ENCODE measurements at places on chromosomes 2 and 18. TPM values are rescaled to one million over a fixed set of nuclear protein-coding genes. Genes with fewer than 3 reads are reported as not detected.

The HRH4 gene
- 0.14 TPM for total RNA-seq

The ASB1 gene
- 20.6 TPM for total RNA-seq

The PFN4 gene
- total RNA-seq = 2.2 TPM

The SLC9A2 gene
- total RNA-seq = 2.9 TPM

The SLC14A1 gene
- 0.85 TPM for total RNA-seq

The KIF1A gene
- 14.8 TPM for total RNA-seq

The ZNF142 gene
- total RNA-seq = 12.5 TPM

The HJURP gene
- 2.1 TPM for total RNA-seq

The WDR54 gene
- total RNA-seq = 47.0 TPM

The DOK6 gene
- 7.6 TPM for total RNA-seq

The CTAGE1 gene
- not detected for total RNA-seq

DNA sequence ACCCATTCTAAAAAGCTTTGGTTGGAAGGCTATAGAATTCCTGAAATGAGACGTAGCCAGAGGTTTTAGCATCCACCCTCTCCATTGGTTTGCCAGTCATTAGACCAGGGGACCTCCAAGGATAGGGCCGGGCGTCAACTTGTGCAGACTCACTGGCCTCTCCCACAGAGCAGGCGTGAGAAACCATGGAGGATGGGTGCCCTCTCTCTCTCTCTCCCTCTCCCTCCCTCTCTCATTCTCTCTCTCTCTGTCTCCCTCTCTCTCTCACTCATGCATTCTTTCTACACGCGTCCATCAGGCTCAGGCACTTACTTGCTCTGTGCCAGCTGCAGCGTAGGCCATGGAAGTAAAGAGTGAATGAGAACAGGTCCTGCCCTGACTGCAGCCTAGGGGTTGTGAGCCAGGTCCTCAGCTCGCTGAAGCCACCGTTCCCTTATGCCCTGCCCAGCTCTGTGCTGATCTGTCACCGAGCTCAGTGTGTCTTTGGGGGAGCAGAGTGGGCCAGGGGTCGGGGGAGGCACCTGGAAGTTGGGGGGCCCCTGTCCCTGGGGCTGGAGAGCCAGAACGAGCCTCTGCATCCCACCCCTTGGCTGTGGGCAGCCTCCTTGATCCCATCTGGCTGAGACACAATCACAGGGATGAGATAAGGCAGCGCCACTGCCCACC lies 304.4 kb upstream of the HS6ST1 start:
- ATAC-seq = no peak

GRCh38 chr2:49796266-49796665 lies 642.0 kb upstream of the FSHR start:
- no peak for ATAC-seq

DNA sequence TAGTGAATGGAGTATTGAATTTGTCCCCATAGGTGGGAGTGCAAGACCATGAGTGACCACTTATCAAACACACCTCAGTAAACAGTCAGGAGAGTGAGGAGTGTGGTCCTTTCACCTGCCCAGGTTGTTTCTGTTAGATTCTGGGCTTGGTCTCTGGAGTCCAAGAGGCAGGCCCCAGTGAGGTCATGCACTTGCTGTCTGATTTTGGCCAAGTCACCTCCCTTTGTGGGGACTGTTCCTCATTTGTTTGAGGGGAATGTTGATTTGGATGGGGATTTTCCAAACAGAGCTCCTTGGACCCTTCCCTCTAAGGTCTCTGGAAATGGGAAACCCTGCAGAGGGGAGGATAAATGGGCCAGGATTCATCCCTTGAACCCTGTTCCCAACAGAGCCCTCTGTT lies 7.3 kb downstream of the IL1RN start:
- no peak for ATAC-seq

DNA sequence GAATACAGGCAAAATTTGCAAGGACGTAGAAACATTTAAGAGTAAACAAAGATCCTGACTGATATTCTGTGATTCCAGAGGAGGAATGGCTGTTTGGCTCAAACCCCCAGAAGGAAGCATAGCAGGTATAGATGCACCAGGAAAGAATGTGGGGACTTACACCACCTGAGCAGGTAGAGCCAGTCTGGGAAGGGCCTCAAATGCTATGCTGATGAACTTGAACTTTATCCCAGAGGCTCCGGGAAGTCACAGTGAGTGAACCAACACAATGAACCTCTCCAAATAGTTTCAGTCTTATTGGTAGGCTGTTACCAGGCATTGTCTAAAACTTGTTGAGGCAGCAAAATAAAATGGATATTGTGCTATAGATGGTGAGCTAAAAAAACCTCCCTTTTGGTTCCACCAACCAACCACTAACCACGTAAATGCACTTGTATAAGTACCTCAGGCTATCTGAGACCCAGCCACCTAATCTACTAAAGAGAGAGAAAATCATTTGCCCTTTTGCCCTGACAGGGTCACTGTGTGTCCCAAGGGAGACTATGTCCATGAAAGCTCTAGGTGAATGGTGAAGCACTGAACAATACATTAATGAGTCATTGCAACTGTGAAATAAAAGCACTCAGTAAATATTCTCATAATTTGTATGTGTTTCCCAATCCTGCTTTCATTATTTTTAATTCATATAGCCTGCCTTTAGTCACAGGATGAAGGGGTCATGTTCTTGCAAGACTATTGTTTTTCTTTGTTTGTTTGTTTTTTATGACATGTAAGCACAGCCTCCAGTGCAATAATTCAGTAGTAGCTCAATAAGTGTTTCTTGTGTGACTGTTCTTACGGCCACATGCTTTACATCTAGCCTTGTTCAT lies 911.6 kb downstream of the EPHA4 start:
- ATAC-seq = no peak

DNA sequence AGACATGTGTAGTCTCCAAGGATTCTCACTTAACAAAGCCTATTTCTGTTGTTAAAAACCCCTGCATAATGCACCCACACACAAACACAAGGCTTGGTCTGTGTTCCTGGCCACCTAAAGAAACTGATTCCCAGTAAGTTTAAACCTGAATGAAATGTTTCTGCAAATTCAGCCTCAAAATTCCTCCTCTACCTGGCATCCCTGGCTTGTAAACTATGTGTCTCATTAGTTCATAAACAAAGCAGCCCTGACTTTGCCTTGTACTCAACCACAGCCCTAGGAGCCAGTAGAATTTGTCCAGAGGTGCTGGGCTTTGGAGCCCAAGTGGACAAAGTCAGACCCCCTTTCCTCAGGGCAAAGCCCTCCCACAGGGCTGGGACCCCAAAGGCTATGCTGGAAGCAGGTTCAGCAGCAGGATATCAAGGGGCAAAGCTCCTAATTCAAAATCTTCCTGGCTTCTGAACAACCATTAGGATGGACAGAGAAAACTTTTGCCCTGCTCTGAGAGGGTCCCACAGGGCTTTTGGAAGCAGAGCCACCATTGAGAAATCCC lies 2.6 kb upstream of the HOXD13 start:
- no peak for ATAC-seq

GRCh38 chr18:58842978-58843687 lies 21.5 kb upstream of the ZNF532 start:
- no peak for ATAC-seq

DNA sequence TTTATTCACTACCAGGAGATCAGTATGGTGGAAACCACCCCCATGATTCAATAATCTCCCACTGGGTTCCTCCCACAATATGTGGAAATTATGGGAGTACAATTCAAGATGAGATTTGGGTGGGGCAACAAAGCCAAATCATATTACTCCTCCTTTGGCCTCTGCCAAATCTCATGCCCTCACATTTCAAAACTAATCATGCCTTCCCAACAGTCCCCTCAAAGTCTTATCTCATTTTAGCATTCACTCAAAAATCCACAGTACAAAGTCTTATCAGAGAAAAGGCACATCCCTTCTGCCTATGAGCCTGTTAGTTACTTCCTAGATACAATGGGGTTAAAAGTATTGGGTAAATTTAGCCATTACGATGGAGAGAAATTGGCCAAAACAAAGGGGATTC lies 989.5 kb upstream of the CNTNAP5 start:
- no peak for ATAC-seq

DNA sequence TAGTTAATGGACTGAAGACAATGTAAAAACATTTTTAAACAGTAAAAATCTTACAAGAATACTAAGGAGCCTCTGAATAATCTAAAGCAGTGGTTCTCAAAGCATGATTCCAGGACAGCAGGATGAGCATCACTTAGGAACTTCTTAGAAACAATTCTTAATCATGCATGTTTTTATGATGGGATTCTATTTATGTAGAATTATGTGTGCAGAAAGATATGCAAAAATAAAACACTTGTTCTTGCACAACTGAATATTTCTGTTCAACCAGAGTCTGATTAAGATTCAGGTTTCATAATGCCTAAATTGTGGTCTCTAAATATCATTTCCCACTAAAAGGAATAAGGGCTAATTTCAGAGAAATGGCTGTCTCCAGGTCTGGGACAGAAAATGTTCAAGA lies 69.2 kb upstream of the MTIF2 start:
- peak; percentile 27 for ATAC-seq

- ATAC-seq = no peak
These were observed 7.5 kb downstream of the ZNF519 start for GRCh38 chr18:14124689-14125088.

- ATAC-seq = no peak
These were observed 1.5 kb downstream of the SEMA4F start for GRCh38 chr2:74655579-74655978.

- no peak for ATAC-seq
These were observed 16.2 kb downstream of the NXPH2 start for GRCh38 chr2:138763971-138764370.

GRCh38 chr2:152569186-152569585 lies 148.1 kb downstream of the PRPF40A start:
- no peak for ATAC-seq

GRCh38 chr2:234309431-234309830 lies 187.4 kb downstream of the ARL4C start:
- no peak for ATAC-seq

DNA sequence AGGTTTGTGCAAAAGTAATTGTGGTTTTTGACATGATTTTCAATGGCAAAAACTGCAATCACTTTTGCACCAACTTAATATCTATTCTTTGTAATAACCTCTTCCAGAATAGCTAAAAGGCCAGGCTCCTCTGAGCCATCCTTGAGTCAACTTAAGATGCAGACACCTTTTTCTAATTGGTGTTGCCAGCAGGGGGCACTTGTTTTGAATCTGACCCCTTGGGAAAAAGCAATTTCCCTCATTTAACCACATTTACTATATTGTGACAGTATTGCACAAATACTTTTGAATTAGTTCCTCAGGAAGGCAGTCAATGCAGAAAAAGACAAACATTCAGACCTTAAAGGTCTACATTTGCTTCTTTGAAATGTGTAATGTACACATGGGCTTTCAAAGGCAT lies 78.6 kb upstream of the GALNT5 start:
- no peak for ATAC-seq

- no peak for ATAC-seq
These were observed 28.6 kb downstream of the HS1BP3 start for GRCh38 chr2:20622296-20622686.

- no peak for ATAC-seq
These were observed 6.9 kb upstream of the EHBP1 start for GRCh38 chr2:62698653-62699052.

DNA sequence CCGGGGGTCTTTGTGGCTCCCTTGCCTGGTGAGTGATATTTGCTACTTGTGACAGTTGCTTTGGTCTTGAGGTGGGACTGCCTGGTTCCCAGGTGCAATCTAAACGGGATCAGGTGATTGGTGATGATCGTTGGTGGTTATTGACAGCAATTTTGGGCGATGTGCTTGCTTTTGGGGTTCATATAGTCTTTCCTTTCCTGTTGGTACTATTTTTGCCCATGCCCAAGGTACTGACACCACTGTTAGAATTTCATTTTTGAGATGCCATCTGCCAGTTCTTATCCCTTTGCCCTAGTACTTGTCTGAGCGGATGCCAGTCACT lies 573 bp downstream of the WDR7 start:
- ATAC-seq = no peak

DNA sequence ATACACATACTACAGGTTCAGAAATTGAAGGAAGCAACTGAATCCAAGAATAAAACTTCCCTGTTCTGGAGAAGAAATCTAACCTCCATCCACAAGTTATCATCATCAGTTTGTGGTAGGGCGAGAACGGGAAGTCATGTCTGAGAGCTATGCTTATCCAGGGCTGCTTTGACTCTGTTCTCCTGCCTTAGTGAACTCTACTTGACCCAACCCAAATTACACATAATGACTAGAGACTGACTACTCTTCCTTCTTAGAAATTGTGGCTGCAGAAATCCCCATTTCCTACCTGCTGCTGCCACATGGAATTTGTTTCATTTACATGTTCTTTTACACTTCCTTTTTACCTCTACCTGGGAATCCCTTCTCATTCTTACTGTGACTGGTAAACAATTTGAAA lies 1102.6 kb upstream of the PIK3C3 start:
- no peak for ATAC-seq

GRCh38 chr2:97769308-97769707 lies 55.9 kb downstream of the ZAP70 start:
- no peak for ATAC-seq

DNA sequence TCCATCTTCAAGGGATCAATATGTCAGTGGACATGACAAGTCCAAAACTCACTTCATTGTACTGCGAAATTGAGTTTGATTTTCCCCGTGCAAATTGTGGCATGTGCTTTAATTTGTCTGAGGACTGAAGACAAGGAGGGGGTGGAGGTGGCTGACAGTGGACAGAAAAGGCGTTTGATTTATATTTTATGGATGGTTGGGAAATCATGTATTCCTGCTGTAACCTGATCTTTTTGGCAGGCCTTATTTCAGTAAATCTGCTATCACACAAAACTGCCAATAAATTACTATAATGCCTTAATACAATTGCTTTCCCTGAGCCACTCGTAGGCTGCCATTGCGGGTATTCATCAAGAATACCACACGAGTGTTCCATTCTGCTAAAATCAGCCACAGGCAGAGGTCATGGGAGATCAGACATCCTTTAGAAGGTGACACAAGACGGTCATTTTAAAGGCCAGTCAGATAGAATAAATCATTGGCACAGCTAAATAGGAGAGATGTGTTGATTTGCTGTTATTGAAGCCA lies 720.5 kb downstream of the MBD2 start:
- ATAC-seq = peak; percentile 90

- ATAC-seq = no peak
These were observed 69.6 kb downstream of the ACVR1C start for GRCh38 chr2:157559061-157559460.

DNA sequence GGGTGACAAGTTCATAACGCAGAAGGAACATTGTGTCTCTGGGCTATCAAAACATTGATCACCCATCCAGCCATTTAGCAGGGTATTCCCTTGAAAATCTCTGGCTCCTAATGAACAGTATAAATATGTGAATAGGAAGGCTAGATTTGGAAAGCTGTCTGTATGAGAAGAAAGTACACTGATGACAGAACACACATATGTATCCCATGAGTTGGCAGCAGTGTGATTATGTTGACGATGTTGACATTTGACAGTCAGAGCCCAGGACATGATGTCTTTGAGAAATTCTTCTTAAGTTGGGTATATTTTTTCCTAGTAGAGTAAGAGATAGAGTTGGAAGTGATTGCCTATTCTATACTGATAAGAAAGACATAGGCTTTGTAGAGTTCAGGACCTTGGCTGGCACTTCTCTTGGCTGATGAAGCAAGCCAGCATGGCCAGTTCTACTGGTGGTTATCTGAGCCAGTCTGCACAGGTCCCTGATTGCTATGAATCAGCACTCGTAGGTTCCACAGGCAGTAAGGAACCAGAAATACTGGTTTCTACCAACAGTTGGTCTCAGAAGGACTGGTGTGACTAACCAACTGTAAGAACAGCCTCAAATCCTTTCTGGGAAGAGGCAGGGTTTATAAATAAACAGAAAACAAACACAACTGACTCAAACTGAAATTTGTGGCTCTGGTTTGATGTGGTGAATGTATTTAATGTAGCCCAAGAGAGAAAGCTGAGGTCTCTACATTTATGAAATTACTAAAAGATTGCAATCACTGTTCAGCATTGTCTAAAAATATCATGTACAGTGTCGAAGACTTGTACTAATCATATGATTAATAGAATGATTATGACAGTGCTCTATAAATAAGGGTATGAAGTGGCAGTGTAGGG lies 43.9 kb upstream of the RAPH1 start:
- ATAC-seq = no peak
